Esophagus muscularis mucosa (tissue), 4 donors: ENCODE measurements at places on chromosomes 5 and 9. TPM values are rescaled to one million over a fixed set of nuclear protein-coding genes. Genes with fewer than 3 reads are reported as not detected.

IFNB1 gene
- not detected for total RNA-seq

WHRN gene
- 8.1 TPM for total RNA-seq

DMRTA1 gene
- 4.5 TPM for total RNA-seq

SLC45A2 gene
- total RNA-seq = not detected

SPATA31A3 gene
- not detected for total RNA-seq

PCDHGA6 gene
- total RNA-seq = 7.1 TPM

SLC6A18 gene
- total RNA-seq = not detected

DNAH5 gene
- 0.52 TPM for total RNA-seq

CARTPT gene
- total RNA-seq = 23.5 TPM

CDC20B gene
- total RNA-seq = not detected

SETD9 gene
- 5.0 TPM for total RNA-seq

OXCT1 gene
- total RNA-seq = 47.6 TPM

F2RL2 gene
- 7.1 TPM for total RNA-seq

DRD1 gene
- total RNA-seq = 0.06 TPM

PCA3 gene
- 0.65 TPM for total RNA-seq

ANKDD1B gene
- not detected for total RNA-seq

ADAMTSL2 gene
- total RNA-seq = 2.8 TPM

KIAA0825 gene
- total RNA-seq = 2.4 TPM

GABRA1 gene
- not detected for total RNA-seq

MAP1B gene
- total RNA-seq = 1,228 TPM

PTGES gene
- total RNA-seq = 4.6 TPM

GFI1B gene
- total RNA-seq = not detected

FOXI1 gene
- not detected for total RNA-seq

PCDHGB2 gene
- 3.3 TPM for total RNA-seq

OBP2B gene
- total RNA-seq = not detected

HCN1 gene
- total RNA-seq = 0.66 TPM

RFESD gene
- 0.83 TPM for total RNA-seq

ACSL6 gene
- total RNA-seq = 1.6 TPM

IL17B gene
- 2.5 TPM for total RNA-seq

NLN gene
- total RNA-seq = 8.7 TPM

DCP2 gene
- 15.7 TPM for total RNA-seq

TMEM8B gene
- total RNA-seq = 14.2 TPM

HRH2 gene
- total RNA-seq = 2.5 TPM

NR2F1 gene
- total RNA-seq = 43.8 TPM

OGN gene
- total RNA-seq = 42.1 TPM
